ENCODE measurements at places on chromosomes 5 and 9. TPM values are rescaled to one million over a fixed set of nuclear protein-coding genes. Genes with fewer than 3 reads are reported as not detected.

Gene POLE3
- total RNA-seq = 38.3 TPM

Gene SOHLH1
- not detected for total RNA-seq

Gene IFNA13
- total RNA-seq = not detected

Gene EPB41L4A
- 3.2 TPM for total RNA-seq

Gene TPPP
- total RNA-seq = 0.37 TPM

Gene NMUR2
- not detected for total RNA-seq

Gene CD274
- total RNA-seq = 22.5 TPM

Gene PCAT7
- 0.30 TPM for total RNA-seq

Gene TMEM8B
- 6.2 TPM for total RNA-seq

Gene IL31RA
- total RNA-seq = 1.5 TPM

Gene PCDHGA1
- total RNA-seq = 0.69 TPM

Gene HNRNPAB
- 40.7 TPM for total RNA-seq

Gene SNAPC4
- total RNA-seq = 13.1 TPM

Gene NPR2
- total RNA-seq = 30.6 TPM

Gene PCDHGA6
- 4.2 TPM for total RNA-seq

Gene SLC34A1
- not detected for total RNA-seq

Gene NDUFA8
- 31.0 TPM for total RNA-seq

Gene C9
- total RNA-seq = 0.46 TPM

Gene ADRA1B
- total RNA-seq = under 0.01 TPM

Gene KIF12
- not detected for total RNA-seq

Gene ORM2
- total RNA-seq = not detected

Gene KCNV2
- total RNA-seq = not detected

Gene PKD2L2
- total RNA-seq = not detected

Gene PCDHA4
- 0.89 TPM for total RNA-seq

Gene CKMT2
- 3.3 TPM for total RNA-seq

Gene C5
- total RNA-seq = 1.5 TPM

Gene CDX1
- total RNA-seq = not detected

Gene NEUROG1
- total RNA-seq = not detected

Gene LRRC26
- total RNA-seq = not detected

Gene PPP2R2B
- total RNA-seq = 0.18 TPM

Gene MEIKIN
- total RNA-seq = not detected

Gene NME5
- 2.0 TPM for total RNA-seq

Gene C6
- total RNA-seq = not detected

Gene PRLR
- 0.89 TPM for total RNA-seq

Gene DPP7
- total RNA-seq = 69.1 TPM

Gene PCDHA8
- total RNA-seq = under 0.01 TPM

Gene PCDH12
- under 0.01 TPM for total RNA-seq

Gene PCDHA10
- total RNA-seq = 0.23 TPM

Gene AMBP
- not detected for total RNA-seq

Gene BHMT
- total RNA-seq = not detected

Gene FBP1
- not detected for total RNA-seq

Gene ANKRD34B
- not detected for total RNA-seq

Gene OGN
- total RNA-seq = 0.59 TPM

Gene RANBP17
- total RNA-seq = 18.2 TPM

Gene FGD3
- total RNA-seq = not detected

Gene PKN3
- 1.7 TPM for total RNA-seq

Gene SPINK7
- total RNA-seq = not detected

Gene C5orf58
- total RNA-seq = not detected

Gene CDH10
- 2.4 TPM for total RNA-seq

Gene C1QTNF2
- 0.32 TPM for total RNA-seq

Gene IFNA21
- total RNA-seq = not detected

Gene CLPTM1L
- 278 TPM for total RNA-seq

Gene CCNI2
- total RNA-seq = not detected

All from smooth muscle cell of the umbilical artery (primary cell).